ENCODE measurements at places on chromosomes 1 and 21.

GRCh38 chr1:161970633-161971032 lies 53.0 kb downstream of the OLFML2B start:
- DNase-seq, result no peak

GRCh38 chr1:78840453-78841271 lies 165.9 kb downstream of the ADGRL4 start:
- DNase-seq, result no peak

DNA sequence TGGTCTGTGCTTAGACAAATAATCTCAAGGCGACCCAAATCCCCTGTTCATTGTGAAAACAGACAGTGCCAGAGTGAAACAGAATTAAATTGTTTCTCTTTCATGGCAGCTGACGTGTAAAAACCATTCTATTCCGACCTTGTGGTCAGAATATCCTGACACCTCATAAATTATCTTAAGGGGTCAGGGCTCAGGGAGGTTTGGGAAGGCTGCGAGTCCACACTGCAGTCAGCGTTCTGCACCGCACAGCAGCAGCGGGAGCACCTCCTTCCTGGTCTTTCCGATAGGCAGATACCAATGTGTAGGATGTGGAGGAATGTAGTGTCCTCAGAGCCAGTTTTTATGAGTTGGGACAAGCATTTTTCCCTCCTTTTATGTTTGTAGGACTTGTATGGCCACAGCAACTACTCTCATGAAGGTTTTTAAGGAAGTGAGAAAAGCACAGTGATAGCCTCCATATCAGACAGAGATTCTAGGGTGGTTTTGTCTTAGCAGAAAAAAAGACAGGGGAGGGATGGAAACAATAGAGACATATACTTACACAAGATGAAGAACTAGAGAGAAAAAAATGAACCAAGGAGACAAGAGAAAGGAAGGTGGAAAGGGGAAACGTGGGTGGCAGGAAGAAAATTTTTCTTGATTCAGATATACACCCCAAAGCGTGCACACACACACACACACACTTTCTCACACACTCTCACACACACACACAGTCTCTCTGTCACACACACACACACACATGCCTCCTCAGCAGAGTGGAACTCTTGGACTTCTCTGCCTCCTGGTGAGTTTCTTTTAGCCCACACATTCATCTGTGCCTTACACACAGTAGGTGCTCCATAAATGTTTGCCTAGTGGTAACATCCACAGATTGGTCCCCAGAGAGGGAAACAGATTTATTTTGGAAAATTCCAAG lies 68.6 kb downstream of the NTMT2 start:
- DNase-seq, result no peak

DNA sequence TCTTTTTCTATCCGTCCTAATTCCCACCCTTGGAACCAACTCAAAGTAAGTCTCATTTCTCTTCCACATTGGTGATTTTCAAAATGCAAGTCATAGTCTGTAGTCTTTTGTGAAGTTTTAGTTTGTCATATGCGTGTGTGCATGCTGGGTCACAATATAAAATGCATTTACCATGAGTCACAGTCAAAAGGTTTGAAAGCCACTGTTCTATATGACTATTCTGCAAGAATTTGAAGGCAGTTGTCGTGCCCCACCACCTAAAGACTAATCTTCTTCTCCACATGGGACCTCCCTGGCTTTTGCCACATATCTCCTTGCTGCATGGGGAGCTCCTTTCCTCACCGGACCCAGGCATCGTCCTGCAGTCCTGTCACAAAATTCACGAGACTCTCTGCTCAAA lies 1.6 kb downstream of the STPG1 start:
- DNase-seq, result no peak

DNA sequence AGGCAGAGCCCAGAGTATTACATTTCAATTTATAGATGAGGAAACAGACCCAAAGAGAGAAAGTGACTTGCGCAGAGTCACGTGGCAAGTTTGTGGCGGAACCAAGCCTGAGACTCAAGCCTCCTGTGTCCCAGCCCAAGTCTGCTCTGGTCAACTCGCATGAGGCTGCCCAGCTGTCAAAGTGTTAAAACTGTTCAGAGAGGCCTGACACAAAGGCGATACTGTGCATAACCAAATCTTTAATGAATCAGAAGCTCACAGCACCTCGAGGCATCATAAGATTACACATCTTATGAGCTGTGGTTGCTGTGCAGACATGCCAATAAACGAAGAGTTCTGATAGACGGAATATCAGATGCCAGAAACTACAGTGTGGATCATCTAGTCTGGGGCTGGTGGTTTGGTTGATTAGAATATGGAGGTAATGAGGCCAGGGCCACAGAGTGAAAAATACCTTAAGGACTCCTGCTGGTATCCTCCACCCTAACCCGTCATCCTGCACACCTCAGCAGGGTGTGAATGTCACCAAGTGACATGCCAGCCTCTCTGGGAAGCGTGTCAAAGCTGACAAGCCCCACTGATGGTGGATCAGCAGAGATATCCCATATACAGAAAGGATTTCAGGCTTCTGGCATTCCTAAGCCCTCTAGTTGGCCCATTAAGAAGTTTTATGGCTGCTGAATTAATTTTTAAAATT lies 42.2 kb downstream of the TNNT2 start:
- DNase-seq, result no peak

- DNase-seq, result no peak
Measured at GRCh38 chr1:77824079-77824478, 44.6 kb downstream of the MIGA1 start.

DNA sequence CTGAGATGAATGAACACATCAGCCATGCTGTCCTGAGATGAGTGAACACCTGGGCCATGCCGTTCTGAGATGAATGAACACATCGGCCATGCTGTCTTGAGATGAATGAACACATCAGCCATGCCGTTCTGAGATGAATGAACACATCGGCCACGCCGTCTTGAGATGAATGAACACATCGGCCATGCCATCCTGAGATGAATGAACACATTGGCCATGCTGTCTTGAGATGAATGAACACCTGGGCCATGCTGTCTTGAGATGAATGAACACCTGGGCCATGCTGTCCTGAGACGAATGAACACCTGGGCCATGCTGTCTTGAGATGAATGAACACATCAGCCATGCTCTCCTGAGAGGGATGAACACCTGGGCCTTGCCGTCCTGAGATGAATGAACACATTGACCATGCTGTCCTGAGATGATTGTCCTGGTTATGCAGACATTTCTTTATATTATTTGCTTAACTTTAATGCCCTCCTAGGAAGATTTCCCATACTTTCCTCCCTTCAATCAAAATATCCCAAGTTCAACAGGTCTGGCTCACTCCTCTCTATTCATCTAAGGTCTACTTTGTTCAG lies 48.6 kb upstream of the COL6A1 start:
- no peak for DNase-seq

DNA sequence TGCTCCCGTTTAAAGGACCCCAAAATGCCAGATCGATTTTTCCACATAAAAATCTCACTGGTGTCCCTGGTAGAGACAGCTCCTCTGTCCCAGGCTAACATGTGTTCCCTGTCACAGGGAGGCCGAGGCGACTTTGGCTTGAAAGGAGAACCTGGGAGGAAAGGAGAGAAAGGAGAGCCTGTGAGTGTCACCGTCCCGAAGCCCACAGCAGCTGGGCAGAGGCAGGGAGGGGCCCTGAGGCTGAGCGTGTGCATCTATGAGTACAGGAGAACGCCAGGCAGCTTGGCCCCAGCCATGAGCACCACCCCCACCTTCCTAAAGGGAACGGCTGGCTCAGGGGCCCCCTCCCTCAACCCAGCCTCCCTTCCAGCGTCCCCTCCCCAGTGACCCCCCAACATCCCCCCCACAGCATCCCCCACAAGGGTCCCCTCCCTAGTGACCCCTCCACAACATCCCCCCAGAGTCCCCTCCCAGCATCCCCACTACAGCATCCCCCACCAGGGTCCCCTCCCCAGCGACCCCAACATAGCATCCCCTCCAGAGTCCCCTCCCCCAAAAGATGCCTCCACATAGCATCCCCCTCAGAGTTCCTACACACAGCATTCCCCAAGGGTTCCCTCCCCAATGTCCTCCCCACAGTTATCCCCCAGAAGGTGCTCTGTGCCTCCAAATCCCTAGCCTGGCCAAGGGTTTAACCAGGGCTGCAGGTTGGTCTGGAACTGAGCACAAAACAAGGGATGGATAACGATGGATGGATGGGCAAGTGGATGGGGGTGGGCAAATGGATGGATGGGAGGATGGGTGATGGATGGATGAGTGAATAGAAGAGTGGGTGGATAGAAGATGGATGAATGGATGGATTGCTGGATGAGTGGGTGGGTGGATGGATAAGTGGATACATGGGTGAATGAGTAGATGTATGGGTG lies 25.1 kb downstream of the COL6A2 start:
- no peak for DNase-seq

GRCh38 chr1:213266983-213267772 lies 216.1 kb downstream of the RPS6KC1 start:
- DNase-seq, result no peak

DNA sequence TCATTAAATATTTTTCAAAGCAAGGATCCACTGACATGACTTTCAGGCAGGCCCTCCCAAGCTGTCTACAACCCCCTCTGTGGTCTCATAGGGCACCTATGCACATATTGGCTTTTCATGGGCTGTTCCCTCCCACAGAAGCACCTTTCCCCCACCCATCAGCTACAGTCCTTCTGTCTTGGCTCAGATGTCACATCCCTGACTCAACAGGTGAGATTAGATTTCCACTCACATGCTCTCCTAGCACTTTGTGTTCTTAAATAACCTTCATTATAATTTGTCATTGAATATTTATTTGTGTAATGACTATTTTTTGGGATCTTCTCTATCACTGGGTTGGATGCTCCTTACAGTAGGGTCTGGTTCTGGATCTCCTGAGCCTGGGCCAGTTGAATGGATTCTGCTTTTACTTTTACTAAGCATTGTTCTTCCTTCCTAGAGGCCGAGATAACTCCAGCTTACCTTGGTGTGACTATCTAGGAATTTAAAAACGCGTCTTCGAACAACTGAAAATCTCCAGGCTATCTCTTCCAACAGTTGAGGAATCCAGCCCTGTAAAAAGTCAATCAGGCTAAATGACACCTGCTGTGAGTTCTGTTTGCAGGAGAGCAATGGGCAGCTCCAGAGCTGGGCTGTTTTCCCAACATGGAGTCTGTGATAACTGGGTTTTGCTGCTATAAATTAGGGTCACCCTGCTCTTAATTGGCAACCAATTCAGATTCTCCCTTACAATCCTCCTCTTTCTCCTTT lies 16.2 kb downstream of the ROR1 start:
- DNase-seq, result no peak

DNA sequence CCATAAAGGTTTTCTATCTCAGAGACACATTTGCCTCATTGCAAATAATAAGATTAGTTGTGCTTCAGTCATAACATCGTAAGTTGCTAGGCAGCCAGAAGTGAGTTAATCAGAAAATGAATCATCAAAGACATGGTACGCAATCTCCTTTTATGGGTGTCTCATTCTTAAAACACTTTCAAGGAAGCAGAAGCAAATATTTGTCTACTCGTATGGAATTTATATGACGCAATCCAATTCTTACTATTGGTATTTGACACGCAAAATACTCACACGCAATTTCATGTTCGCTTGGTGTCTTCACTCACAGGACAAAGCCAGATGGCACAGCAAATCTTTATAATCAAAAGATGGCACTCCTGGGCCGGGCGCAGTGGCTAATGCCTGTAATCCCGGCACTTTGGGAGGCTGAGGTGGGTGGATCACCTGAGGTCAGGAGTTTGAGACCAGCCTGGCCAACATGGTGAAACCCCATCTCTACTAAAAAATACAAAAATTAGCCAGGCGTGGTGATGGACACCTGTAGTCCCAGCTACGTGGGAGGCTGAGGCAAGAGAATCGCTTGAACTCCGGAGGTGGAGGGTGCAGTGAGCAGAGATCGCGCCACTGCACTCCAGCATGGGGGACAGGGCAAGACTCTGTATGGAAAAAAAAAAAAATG lies 56.4 kb downstream of the HLCS start:
- DNase-seq, result no peak

GRCh38 chr1:211236633-211237320 lies 22.4 kb upstream of the RCOR3 start:
- DNase-seq, result no peak

- DNase-seq, result no peak
Measured at GRCh38 chr1:53326598-53327181, 1.2 kb downstream of the LRP8 start.

DNA sequence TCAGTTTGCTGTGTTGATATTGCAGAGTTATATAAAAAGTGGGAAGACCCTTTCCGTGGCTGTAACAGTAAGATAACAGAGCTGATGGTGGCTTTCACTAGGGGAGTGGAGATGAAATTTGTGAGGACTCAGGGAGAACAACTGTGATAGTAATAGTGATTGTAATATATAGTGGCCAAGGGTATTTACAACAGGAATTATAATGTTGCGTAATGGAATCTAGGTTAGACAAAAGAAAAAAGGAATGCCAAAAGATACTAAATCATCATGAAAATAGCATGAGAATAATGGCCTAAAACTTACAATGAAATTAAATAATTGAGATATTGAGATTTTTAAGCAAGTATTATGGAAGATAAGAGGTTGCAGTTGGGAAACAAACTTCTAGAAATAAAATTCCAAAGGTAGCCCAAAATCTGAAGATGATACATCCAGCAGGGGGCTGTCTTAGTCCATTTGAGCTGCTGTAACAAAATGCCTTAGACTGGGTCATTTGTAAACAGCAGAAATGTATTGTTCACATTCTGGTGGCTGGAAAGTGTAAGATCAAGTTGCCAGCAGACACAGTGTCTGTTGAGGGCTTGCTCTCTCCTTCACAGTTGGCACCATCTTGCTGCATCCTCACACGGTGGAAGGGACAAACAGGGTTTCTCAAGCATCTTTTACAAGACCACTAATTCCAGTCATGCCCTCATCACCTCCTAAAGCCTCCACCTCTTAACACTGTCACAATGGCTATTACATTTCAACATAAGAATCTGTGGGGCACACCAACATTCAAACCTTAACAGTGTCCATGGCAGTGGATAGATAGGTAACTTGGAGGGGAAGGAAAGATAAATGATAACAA lies 711.2 kb downstream of the MRPL39 start:
- DNase-seq, result no peak

DNA sequence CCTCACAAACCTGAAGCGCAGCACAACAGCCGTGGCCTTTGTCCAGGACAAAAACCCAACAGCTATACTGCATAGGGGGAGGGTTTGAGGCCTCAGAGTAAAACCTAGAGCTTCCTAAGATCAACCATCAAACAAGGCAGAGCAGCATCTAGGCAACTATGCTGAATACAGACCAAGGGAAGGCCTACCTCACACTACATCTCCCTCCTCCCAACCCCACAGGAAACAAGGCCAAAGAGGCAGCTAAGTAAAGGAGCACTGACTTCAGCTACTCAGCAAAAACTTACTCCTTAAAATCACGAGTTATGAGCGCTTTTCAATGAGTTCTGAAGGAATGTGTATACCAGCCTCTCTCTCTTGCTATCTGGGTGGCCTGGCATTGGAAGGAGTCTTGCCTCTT lies 12.4 kb downstream of the XKR8 start:
- no peak for DNase-seq

- DNase-seq, result no peak
Measured at GRCh38 chr1:245715970-245716369, 561.2 kb downstream of the KIF26B start.

- DNase-seq, result no peak
Measured at GRCh38 chr21:44931501-44932407, 8.1 kb upstream of the SLX9 start.

- no peak for DNase-seq
Measured at GRCh38 chr1:67144696-67145095, 9.9 kb upstream of the C1orf141 start.

- no peak for DNase-seq
Measured at GRCh38 chr21:43369124-43369523, 57.8 kb downstream of the SIK1 start.

Measured in forelimb muscle (tissue), 1 donor.